ENCODE measurements at places on chromosomes 5 and 9.

GRCh38 chr5:139474890-139475791 is 4.3 kb downstream of the SMIM33 start:
- no peak for DNase-seq

DNA sequence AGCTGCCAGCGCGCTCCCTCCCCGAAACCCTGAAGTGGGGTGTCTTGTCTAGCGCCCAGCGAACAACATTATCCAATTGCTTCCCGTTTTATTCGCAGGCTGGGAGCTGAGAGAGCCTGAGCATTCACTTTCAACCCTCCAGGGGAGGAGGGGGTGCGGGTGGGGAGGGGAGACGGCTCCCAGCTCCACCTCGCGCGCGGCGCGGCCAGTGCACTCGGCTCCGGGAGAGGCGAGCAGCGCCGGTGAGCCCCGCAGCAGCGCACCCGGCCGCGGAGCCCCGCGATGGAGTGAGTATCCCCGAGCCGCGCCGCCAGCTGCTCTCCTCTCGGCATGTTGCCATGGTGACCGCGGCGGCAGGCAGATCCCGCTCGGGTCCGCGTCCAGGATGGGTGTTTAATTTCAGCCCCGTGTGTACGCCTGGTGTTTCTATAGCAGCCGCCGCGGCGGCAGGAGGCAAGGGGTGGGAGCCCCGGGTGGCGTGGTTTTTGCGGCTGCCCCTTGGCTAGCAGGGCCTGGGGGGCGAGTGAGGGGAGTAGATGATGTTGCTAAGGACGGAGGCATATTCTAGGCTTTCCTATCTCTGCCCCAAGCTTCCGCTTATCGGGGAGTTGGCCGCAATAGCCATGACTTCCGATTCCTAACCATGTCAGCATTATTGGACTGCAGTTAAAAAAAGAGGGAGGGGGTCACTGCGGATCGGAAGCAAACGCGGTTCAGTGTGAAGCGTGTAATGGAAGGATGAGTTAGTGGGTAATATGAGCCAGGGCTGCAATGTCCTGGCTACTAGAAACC is 139.2 kb upstream of the PALM2AKAP2 start:
- DNase-seq = no peak

DNA sequence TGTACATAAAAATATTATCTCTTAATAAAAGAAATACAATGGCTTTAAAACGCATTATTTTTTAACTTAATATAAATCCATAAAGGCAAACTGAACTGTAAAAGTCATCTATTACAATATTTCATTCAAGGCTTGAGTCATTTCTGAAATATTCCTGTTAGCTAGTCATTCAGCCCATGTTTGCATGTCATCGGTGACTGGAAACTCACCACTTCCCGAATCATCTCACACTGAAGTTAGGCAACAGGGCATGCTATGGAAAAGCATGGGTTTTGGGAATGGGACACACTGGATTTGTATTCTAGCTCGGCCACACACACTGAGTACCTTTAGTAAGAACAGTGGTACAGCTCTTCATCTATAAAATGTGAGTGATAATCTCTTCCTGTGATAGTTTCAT is 691.1 kb upstream of the C9orf72 start:
- DNase-seq = no peak

GRCh38 chr5:126374109-126374416 is 49.1 kb upstream of the GRAMD2B start:
- DNase-seq = no peak

GRCh38 chr9:13318027-13318426 is 38.5 kb upstream of the MPDZ start:
- no peak for DNase-seq

GRCh38 chr5:37875051-37875787 is 35.4 kb upstream of the GDNF start:
- no peak for DNase-seq

DNA sequence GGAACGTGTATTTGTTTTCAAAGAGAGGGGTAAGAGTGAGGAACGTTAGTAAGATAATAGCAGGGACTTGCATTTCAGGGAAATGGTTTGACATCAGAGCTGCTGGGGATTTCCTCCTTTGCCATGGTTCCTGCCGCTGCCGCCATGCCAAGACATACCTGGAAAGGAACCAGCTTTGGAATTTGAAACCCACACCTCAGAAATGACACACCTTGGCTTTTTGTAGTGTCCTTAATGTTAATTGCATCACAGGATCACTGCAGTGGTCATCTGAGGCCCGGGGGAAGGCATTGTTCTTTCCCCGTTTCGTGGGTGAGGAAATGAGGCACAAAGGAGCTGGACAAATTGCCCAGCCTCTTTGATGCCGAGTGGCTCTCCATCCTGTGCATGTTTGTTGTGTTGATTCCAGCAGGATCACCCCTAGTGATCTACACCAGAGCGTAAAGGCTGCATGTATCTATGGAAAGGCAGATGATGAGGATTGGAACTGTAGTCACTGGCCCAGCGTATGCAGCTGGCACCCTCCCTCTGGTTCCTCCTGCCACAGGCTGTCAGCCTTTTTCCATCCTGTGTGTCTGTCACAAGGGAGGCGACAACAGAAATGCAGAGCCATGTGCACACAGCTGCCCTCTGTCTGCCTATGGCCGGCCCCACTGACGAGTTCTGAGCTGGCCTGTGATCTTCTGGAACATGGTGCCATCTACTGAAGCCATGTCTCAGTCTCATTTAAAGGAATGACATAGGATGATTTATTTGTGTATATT is 37.8 kb downstream of the SLC46A2 start:
- no peak for DNase-seq

DNA sequence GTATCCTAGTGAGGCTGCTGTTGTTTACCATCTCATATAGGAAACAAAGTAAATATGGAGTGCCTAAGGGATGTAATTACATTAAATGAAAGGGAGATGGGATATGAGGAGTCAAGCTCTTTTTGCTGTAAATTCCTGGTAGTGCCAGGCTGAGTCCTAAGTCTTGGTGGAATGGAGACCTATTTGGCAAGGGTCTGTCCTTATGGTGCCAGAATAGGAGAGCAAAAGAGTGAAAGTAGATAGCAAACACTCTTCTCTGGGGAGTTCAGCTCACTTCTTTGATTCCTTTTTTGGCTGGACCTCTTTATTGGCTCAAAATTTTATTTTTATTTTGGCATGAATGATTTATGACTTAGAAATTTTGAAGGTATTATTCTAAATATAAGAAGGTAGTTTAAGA is 380.8 kb downstream of the TMEM232 start:
- DNase-seq = no peak

- DNase-seq = no peak
These were observed 99.4 kb downstream of the OXCT1 start for GRCh38 chr5:41770799-41771198.

Data from iPS DF 6.9 (cell line).